ENCODE measurements at places on chromosomes 3 and 15.
A peak's percentile ranks its signal among the peaks of the same experiment; 100 is the strongest.

DNA sequence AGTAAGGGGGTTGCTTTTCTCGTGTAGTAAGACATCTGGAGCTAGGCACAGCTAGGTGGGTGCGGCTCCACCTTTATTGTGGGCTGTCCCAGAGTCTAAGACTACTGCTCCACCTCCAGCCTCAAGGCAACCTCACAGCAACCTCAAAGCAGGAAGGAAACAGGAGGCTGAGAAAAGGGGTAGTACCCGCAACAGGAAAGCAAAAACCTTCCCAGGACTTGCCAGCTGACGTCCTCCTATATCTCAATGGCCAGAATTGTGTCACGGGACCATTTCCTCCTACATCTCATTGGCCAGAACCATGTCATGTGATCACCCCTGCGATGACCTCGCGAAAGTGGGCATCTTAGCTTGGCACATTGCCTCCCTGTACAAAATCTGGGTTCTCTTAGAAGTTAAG, 4.3 kb upstream of the GPR160 start:
- DNase-seq, result peak; percentile 46

- no peak for DNase-seq
Observed at GRCh38 chr3:104977719-104978118, 389.0 kb upstream of the ALCAM start.

GRCh38 chr3:37556789-37557301, 304.8 kb upstream of the CTDSPL start:
- DNase-seq, result no peak

GRCh38 chr3:170947018-170947769, 38.8 kb upstream of the EIF5A2 start:
- no peak for DNase-seq

All from HT1080 (cell line).